ENCODE measurements at places on chromosomes 7 and 10. TPM values are rescaled to one million over a fixed set of nuclear protein-coding genes. Genes with fewer than 3 reads are reported as not detected.

GRCh38 chr10:105149371-105149891, 508.3 kb downstream of the SORCS3 start:
- no peak for DNase-seq

GRCh38 chr7:2237109-2237602, 4.4 kb upstream of the MAD1L1 start:
- peak; percentile 70 for DNase-seq

DNA sequence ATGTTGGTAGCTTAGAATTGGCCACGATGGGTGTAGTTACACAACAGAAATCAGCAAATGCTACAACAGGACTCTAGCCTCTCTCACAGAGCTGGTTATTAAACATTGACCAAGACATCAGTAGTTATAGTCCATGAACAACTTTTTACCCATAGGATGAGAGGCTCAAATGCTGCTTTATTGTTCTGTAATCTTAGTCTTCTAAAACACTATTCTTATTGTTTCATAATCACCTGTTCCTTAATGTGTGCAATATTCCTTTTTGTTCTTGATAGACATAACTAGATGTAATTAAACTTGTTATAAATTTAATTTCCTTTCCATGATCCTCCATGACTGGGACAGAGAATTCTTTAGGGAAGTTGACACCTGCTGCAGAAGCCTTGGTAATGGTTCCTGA, 356.9 kb downstream of the EXOC4 start:
- no peak for DNase-seq

- DNase-seq: peak; percentile 75
Observed at GRCh38 chr10:100562008-100562672, 26.4 kb downstream of the HIF1AN start.

DNA sequence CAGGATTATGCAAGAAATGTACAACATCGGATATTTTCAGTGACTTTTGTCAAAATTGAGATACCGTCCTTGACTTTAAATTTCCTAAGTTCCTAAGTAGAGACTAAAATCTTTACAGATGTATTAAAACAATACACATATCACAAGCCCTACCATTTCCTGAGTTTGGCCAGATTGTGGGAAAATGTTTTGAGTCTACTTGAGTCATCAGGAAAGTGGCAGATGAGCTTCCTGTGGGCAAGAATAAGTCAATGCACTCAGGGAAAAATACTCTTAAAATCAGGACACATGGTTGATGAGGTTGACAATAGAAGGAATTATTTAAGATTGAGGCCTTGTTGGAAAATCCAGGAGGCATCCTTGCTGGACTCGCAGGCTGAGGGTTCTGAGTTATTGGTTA, 162.5 kb downstream of the SNX10 start:
- DNase-seq: no peak

DNA sequence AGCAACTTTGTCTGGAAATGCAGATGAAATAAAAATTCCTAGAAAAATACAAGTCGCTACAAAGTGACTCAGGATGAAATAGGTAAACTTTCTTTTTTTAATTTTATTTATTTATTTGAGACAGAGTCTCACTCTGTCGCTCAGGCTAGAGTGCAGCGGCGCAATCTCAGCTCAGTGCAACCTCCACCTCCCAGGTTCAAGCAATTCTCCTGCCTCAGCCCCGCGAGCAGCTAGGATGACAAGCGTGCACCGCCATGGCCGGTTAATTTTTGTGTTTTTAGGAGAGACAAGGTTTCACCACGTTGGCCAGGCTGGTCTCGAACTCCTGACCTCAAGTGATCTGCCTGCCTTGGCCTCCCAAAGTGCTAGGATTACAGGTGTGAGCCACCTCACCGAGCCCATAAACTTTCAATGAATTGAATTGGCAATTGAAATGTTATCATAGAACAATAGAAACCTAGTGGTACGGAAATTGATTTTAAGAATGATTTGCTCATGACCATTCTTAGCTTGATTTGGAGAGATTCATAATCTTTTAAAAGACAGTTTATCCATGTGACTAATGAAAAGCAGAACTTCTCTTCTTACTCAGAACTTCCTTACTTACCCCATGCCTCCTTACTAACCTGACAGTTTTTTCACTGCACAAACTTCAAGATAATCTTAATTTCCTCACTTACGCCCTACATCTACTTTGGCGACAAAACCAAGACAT, 161.7 kb downstream of the FAM107B start:
- DNase-seq: no peak

GRCh38 chr7:106126170-106126938, 14.2 kb upstream of the SYPL1 start:
- peak; percentile 67 for DNase-seq

- DNase-seq: no peak
Observed at GRCh38 chr10:60560451-60560850, 170.8 kb upstream of the ANK3 start.

GRCh38 chr10:58158806-58159205, 108.9 kb downstream of the IPMK start:
- no peak for DNase-seq

The ITGB8 gene
- 48.5 TPM for total RNA-seq

The TAS2R41 gene
- not detected for total RNA-seq

The CCL24 gene
- not detected for total RNA-seq

The PDZD7 gene
- total RNA-seq: 0.18 TPM

The ARHGEF5 gene
- 27.3 TPM for total RNA-seq
